ENCODE measurements at places on chromosomes 13 and 19. TPM values are rescaled to one million over a fixed set of nuclear protein-coding genes. Genes with fewer than 3 reads are reported as not detected.

The POLR2E gene
- 133 TPM for total RNA-seq

The PLVAP gene
- total RNA-seq: 0.21 TPM

The THAP8 gene
- total RNA-seq: 0.92 TPM

The ANGPTL4 gene
- 13.2 TPM for total RNA-seq

The KBTBD7 gene
- 3.3 TPM for total RNA-seq

- DNase-seq: no peak
Measured at GRCh38 chr13:88976466-88976865, 1305.3 kb downstream of the SLITRK5 start.

GRCh38 chr13:34462843-34463242, 479.2 kb upstream of the NBEA start:
- peak; percentile 44 for DNase-seq

DNA sequence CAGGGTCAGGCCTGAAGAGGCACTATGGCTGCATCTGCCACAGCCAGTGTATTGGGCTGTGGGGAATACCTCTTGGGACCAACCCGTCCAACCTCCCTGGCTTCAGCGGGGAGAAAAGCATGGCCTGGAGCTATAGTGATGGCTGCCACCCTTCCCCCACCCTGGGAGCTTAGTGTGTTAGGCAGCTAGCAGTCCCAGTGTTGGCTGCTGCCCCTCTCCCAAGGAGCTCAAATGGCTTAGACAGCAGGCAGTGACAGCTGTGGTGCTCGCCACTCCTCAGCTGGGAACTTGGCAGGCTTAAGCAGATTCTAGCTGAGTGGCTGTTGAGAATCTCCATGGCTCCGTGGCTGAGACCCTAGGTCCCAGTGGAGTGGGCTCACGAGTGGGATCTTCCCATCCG, 19.7 kb downstream of the ACOD1 start:
- DNase-seq: no peak

DNA sequence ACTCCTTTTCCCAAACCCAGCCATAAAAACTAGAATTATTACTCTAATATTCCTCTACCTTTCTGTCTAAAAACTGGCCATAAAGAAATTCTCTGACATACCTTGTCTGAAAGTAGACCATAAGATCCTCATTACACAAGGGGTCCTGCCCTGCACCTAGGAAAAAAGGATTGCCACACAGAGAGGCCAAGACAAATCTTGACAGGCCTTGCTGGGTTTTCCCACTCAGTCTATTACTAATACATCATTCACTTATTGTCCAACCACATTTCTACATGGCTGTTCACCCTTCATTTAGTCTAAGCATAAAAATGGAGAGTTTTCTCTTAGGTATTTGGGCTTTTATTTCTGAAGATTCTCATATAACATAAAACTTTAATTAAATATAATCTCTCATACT, 319.8 kb downstream of the PCDH20 start:
- no peak for DNase-seq

DNA sequence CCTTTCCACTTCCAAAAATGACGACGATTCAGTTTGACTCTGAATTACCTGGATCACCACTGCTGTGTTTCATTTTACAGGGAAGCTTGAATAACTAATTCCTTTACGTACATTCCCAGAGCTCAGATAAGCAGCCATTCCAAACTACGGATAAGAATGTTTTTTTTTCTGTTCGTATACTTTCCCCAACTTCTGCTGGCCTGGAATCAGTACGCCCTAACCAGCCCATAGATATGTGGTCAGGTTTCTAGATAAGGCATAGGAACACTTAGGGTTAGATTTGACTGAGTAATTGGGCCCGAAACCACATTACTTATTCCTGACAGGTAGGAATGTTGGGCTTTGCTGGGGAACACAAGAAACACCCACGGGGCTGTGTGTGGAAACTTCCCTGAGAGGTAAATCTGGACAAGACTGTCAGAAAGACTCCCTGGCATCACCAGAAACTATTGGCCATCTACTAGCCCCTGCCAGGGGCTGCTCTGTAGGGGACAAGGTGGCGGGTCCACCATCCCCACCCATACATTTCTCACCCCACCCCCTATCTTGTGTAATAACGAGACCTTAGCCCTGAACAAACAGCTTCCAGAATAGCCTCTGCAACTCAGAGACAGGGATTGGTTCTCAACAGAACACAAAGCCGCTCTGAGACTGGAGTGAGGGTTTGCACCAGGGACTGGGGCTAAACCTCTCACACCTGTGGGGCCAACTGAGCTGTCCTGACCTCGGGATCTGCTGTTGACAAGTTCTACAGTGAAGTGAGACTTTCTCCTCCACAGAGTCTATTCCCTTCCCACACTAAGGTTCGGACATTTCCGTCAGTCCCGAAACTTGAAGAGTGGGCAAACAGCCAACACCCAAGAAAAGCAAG, 15.6 kb downstream of the RHPN2 start:
- DNase-seq: no peak

DNA sequence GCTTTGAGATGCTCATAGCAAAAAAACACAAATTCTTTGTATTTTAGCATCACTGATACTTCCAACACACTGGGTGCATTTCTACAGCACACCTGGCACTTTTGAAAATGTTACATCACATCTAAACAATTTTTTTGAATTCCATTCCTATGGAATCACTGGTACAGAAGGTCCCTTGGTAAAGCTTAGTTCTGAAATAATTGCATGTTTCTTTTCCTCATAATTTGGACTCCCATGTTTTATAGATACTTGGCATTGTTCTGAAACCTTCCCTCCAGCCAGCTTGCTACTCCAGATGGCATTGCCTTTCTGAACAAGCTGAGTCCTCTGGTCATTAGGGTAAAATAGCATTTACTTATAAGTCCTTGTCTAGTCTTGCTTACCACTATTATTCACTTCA, 481.3 kb upstream of the GPC6 start:
- no peak for DNase-seq

DNA sequence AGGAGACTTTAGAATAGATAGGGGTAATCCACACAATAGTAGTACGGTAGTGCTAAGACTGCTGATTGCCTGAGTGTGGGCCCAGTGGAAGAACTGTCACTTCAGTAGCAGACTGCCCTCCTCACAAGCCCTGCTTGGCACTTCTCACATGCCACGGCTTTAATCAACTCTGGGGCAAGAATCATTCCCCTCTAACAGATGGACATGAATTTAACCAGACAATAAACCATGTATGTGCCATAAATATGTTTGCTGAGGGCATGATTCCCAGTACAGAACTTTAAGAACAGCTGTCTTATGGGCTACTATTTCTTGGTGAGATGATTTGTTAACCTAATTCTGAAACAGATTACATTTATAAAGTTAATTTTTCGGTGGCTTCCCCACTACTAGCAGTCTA, 22.0 kb downstream of the DPY19L3 start:
- DNase-seq: no peak

- DNase-seq: no peak
Measured at GRCh38 chr19:45515807-45516401, 8.6 kb downstream of the VASP start.

GRCh38 chr13:113359571-113359970, 4.4 kb downstream of the GRTP1 start:
- no peak for DNase-seq

GRCh38 chr19:21508198-21508597, 2.8 kb downstream of the ZNF429 start:
- DNase-seq: no peak

Measured in pulmonary artery endothelial cell (primary cell).